Common myeloid progenitor, CD34-positive (primary cell): ENCODE measurements at places on chromosomes 7 and 10.

DNA sequence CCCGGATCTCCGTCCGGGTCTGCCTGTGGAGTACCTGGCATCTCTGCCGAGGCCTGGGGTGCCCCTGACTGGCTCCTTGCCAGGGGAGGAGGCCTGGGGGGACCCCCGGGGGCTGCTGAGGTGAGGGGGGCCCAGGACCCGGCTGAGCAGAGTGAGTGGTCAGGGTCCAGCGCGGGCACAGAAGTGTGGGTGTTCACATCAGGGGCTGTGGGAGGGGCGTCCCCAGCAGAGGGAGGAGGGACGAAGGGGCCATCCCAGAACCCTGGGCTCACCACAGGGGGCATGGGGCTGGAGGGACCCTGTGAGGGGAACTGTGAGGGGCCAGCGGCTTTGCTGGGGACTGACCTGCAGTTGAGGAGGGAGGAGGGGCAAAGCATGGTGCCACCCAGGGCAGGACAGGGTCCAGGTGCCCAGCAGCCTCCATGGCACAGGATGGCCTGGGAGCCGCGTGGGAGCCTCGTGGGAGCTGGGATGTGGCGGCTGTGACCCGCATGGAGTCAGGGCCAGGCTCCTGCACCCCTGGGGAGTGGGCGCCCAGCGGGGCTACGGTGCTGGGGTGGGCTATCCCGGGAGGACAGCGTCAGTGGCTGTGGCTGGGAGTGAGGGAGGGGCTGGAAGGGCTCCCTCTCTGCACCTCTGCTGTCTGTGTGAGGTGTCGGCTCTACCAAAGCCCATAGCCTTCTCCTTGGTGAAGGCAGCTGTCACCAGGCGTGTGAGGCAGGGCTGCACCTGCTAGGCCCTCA is 91.2 kb downstream of the DNAJB6 start:
- DNase-seq: no peak

DNA sequence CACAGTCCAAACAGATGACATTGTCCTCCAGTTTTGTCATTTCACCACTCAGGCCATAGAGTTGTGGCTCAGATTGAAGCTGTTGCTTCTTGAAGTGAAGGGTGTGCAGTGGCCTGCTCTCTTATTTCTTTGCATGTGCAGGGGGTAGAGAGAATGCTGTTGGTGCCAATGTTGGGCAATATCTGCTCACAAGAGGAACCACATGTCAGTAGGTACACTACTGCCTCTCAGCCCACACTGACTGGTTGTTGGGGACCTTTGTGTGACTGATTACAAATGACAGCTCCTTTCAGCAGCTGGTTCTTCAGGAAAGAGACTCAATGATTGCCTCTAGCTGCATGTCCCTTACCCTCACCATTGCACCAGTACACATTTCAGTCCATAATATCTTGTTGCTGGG is 21.9 kb upstream of the SFTPA1 start:
- peak; percentile 5 for DNase-seq

- no peak for DNase-seq
Observed at GRCh38 chr7:158828133-158829020, 932 bp downstream of the ESYT2 start.

DNA sequence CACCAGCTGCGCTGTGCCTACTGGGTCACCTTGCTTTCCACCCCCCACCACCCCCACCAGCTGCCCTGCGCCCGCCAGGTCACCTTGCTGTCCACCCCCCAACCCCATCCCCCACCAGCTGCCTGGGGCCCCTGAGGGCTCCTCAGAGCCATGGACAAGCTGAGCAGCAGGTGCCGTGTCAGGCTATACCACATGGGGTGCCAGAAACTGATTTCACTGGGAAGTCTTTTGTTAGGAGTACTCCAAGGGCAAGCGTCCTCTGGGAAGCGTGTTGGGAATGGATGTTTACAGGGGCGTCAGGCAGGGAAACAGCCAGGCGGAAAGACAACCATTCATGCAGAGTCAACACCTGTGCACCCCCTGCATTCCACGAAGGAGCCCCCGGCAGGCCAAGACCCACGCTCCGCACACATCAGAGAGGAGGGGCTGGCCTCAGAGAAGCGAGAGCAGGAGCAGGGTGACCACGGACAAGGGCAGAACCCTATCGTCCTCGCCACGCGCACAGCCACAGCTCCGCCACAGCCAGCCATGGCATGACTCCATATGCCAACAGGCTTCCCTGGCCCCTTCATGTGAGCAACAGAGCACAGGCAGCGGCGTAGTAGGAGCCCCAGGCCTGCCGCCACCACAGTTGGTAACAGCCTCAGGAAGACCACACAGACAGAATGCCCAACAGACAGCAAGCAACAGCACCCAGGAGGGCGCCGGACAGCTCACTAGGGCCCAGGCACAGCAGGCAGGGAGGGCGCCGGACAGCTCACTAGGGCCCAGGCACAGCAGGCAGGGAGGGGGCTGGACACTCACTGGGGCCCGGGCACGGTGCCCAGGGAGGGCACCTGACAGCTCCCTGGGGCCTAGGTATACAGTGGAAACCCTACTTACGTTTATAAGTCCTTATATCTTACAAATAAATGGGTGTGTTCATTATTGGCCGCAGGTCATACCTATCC is 180.8 kb downstream of the MAD1L1 start:
- no peak for DNase-seq

- no peak for DNase-seq
Observed at GRCh38 chr7:34401776-34402175, 256.2 kb upstream of the NPSR1 start.

GRCh38 chr10:79321494-79321882 is 25.8 kb upstream of the PPIF start:
- no peak for DNase-seq

DNA sequence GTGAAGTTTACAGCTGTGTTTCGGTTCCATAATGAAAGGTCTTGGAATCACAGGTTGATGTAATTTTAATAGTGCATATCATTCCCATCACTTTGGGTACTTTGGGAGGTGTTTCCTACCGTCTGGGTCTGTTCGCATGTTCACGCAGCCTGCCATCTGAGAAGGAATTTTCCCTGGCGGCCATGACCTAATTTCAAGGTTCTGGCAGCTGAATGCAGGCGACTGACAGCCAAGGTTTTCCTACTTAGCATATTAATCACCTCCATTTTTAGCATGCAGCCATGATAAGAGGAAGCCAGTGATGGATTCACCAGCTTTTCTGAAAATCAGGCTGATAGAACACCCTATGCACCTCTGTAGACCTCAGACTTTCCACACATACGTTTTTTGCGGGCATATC is 319.1 kb upstream of the TMEM229A start:
- DNase-seq: no peak

DNA sequence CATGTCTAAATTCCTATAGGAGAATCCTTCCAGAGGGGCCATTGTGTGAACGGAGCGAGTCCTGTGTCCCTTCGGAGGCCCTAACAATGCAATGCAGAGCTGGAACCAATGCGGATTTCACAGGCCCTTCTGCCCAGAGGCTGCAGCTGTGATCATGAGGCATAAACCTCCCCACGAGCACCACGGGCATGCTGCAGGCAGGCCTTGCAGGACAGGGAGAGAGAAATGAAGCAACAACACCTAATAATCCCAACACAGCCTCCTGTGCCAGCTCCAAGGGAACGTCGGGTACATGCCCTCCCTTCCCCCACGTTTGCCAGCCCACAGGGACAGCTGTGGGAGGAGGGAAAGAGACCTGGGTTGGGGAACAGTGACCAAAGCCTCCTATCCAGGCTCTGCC is 74.4 kb downstream of the TNS3 start:
- DNase-seq: no peak

DNA sequence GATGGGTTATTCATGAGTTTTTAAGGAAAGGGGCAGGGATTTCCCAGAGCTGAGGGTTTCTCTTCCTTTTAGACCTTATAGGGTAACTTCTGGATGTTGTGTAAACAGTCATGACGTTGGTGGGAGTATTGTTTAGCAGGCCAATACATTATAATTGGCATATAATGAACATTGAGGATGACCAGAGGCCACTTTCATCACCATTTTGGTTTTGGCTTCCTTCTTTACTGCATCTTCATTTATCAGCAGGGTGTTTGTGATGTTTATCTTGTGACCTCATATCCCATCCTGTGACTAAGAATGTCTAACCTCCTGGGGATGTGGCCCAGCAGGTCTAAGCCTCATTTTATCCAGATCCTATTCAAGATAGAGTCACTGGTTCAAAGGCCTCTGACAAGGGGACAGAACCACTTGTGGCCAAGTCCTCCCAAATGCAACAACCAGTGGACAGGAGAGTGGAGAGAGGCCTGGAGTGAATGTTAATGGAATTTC is 77.3 kb upstream of the RPA3 start:
- DNase-seq: no peak

DNA sequence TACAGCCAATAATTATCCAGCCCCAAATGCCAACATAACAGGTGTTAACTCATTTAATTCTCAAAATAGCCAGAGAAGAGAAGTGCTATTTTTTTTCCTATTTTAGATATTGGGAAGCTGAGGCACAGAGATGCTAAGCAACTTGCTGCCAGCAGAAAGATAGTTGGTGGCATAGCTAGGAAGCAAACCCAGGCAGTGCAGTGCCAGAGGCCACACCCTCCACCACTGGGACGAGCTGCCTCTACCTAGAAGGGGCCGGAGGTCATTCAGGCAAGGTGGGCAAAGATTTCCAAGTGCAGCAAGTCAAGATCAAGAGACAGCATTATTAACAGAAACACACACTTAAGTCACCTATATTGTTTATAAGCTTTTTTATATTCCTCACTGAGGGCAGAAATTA is 654.1 kb downstream of the INHBA start:
- no peak for DNase-seq
